ENCODE measurements at places on chromosomes 2 and 18.

DNA sequence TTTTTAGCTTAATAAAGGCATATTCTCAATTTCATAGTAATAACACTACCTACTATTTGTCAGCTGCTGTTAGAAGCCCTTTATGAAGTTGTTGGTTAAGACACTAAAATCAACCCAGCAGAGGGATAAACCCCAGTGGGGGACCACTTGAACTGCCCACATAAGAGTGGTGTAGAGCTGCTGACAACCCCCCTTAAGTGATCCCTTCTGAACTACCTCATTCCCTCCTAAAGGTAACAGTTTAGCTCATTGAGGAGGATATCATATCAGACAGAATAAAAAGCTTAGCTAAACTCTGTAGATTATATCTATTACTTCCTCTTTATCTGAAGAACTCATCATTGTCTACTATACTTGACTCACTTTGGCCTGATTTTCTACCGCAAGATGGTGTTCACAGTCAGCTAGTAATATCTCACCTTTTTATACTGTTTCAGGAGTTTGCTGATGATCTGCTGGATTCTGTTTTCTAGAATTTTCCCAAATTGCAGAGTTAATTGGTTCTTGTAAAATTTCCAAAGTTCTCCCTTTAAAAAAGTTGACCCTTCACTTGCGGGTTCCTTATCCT lies 16.2 kb downstream of the GALM start:
- DNase-seq = no peak

GRCh38 chr2:142876423-142876822 lies 1.0 kb upstream of the KYNU start:
- no peak for DNase-seq

DNA sequence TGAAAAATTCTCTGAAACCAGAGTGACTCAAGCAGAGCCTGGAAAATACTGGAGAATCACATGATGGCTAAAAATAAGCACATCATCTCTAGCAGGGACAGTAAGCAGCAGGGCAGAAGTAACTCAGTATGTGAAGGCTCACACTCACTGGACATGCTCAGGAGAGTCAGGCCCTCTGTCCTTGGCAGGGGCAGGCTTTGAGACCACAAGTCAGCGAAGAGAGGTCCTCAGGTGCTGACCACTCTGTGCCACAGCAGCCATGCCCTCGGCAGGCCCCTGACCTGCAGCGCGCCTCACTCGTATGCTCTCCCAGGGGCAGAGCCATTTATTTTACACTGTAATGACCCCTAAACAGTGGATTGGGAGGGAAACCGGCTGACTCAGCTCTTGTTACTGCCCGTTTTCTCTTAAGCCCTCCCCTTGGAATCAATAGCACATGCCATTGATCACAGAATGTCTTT lies 76.8 kb downstream of the MAPRE2 start:
- DNase-seq = no peak

- DNase-seq = no peak
These were observed 568.1 kb downstream of the KCNJ3 start for GRCh38 chr2:155266583-155266982.

DNA sequence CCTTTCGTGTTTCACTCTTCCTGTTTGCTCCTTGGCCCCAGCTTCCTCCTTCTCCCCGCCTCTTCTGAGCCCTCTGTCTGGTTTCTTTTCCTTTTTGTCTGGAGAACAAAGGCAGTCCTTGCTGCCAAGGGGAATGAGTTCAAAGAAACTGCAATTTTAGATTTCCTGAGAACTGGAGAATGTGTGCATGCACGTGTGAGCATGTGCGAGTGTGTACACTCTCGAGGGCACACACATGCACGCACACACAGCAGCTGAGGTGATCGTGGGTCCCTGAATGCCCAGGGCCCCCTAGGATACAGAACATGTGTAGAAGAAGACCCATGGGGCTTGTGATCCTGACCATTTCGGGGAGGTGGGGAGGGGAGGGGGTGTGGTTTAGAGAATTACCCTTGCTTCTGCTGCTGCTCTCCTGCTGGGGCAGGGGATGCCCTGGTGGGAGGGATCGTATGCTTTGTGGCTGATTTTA lies 151.8 kb downstream of the DYSF start:
- DNase-seq = no peak

DNA sequence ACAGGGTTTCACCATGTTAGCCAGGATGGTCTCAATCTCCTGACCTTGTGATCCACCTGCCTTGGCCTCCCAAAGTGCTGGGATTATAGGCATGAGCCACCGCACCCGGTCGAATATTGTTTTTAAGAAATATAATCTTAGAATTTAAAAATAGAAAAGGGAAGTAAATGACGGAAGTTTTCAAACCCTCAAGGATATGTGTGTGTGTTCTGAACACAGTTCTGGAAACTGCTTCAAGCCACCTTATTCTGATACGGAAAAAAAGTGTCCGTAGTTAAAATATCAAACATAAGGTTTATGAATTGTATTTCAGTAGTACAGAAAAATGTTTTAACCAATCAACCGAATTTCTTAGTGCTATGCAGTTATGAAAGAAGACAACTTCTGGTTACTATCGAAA lies 115.9 kb downstream of the UPP2 start:
- no peak for DNase-seq

DNA sequence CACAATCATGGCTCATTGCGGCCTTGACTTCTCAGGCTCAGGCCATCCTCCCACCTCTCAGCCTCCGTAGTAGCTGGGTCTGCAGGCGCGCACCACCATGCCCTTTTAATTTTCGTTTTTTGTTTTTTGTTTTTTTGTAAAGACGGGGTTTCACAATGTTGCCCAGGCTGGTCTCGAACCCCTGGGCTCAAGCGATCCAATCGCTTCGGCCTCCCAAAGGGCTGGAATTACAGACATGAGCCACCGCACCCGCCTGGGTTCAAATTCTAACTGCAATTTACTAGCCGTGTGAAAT lies 12.3 kb upstream of the DCTN1 start:
- DNase-seq = no peak

DNA sequence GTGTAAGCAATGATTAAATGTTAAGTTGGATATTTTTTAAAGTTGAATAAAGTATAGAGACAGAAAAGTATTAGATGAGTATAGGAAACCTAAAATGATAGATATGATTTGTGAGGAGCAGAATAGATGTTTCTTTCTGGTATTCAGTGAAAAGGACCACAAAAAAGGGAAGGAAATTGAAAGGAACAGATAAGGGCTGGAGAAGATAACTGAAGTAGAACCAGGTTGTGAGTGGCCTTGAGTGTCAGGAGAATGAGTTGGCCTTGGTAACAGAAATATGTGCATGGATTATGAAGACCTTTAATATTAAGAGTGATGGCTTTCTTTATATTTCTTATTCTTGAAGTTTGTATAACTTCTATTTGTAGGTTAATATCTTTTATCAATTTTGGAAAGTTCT lies 543.5 kb downstream of the METTL4 start:
- no peak for DNase-seq

DNA sequence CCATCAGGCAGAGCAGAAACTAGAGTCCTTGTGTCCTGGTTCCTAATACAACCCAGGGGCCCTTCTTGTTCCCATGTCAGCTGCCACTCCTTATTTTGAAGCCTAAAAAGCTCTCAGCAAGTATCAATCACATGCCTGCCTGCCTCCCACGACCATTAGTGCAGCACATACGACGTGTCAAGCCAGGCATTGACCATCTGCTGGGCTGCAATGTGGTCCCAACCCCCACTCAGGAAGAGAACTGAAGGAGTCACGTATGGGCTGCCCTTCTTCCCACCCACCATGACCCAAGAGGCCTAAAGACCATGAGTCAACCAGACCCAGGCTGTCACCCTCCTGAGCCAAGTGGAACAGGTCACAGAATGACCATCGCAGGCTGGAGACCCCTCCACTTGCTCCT lies 98.8 kb downstream of the KLHL29 start:
- no peak for DNase-seq

GRCh38 chr2:33670392-33670937 lies 71.4 kb upstream of the FAM98A start:
- no peak for DNase-seq

DNA sequence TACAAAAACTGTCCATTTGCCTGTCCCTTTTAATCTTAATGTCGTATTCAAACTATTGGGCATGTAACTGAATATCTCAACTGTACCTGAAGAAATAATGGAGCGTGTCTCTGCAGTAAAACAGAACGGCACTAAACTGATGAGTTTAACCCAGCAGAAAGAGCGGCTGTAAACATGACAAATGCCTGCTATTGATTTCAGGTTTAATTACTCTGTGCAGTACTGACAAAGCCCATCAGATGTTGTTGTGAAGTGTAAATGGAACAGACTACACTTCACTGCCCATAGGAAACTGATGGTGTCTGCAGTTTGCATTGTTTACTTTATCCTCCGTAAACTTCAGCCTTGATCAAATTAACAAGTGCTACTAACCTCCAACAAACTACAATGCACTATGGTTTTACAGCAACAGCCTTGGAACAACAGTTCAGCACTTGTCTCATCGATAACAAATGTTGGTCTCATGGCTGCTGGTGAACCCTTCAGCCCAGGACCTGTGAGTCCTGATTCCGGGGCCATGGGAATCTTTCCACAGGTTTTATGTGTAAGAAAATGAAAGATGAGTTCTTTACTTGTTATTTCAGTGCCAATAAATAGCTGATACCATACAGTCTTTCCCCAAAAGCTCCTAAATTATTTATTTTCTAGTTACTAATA lies 316.5 kb downstream of the CCDC178 start:
- DNase-seq = no peak

Data from hematopoietic multipotent progenitor cell treated with erythropoietin and hydrocortisone succinate and interleukin-3 and kit ligand, for 15 days (in vitro differentiated cells).